Mesothelial cell of epicardium (in vitro differentiated cells): ENCODE measurements at places on chromosomes 1 and 21. TPM values are rescaled to one million over a fixed set of nuclear protein-coding genes. Genes with fewer than 3 reads are reported as not detected.

The SH2D5 gene
- 0.45 to 0.90 TPM (median 0.49 TPM) in 3 replicates for total RNA-seq

GRCh38 chr1:30879126-30879786, 29.3 kb downstream of the SDC3 start:
- H3K36me3 ChIP-seq: no peaks in the 10 kb centered on the region
- no peak for DNase-seq

- H3K27me3 ChIP-seq: peaks cover 8% of the 10 kb centered on the region
- no peak overlapping the region for H3K4me3 ChIP-seq
- no peak overlapping the region for H3K27ac ChIP-seq
- peaks cover 5% of the 10 kb centered on the region for H3K4me1 ChIP-seq
- H3K36me3 ChIP-seq: peaks cover 20% of the 10 kb centered on the region
These were observed 56.3 kb downstream of the PALMD start for GRCh38 chr1:99702221-99702620.

DNA sequence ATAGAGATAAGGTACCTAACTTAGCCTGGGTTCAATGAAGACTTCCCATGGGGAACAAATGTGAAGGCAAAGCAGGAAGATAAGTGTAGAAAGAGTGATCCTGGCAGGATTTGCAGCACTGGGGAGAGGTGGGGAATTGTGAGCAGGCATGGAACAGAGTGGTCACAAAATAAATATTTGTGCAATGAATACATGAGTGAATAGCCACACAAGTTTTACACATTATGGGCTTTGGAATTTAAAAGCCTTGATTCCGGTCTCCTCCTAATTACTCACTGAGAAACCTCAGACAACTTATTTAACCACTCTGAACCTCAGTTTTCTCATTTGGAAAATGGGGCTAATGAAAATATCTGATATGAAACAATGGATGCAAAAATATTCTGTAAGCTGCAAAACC, 148.3 kb downstream of the ELAVL4 start:
- no peak overlapping the region for H3K27ac ChIP-seq
- H3K4me1 ChIP-seq: no peaks in the 10 kb centered on the region

GRCh38 chr1:189429610-189430009, 1048.1 kb downstream of the BRINP3 start:
- H3K36me3 ChIP-seq: no peaks in the 10 kb centered on the region
- H3K4me1 ChIP-seq: no peaks in the 10 kb centered on the region
- H3K27ac ChIP-seq: no peak overlapping the region
- no peak overlapping the region for H3K4me3 ChIP-seq

GRCh38 chr21:43731476-43731875, 12.5 kb downstream of the PDXK start:
- no peaks in the 10 kb centered on the region for H3K36me3 ChIP-seq
- H3K4me3 ChIP-seq: no peak overlapping the region
- H3K4me1 ChIP-seq: peaks cover 34% of the 10 kb centered on the region
